ENCODE measurements at places on chromosomes 13 and 19. TPM values are rescaled to one million over a fixed set of nuclear protein-coding genes. Genes with fewer than 3 reads are reported as not detected.
A peak's percentile ranks its signal among the peaks of the same experiment; 100 is the strongest.

Gene C19orf38
- total RNA-seq: 0.62 TPM

Gene SCN1B
- 3.9 TPM for total RNA-seq

GRCh38 chr19:8566855-8567254, 10.4 kb downstream of the MYO1F start:
- no peak for DNase-seq

Gene FEM1A
- 13.9 TPM for total RNA-seq

DNA sequence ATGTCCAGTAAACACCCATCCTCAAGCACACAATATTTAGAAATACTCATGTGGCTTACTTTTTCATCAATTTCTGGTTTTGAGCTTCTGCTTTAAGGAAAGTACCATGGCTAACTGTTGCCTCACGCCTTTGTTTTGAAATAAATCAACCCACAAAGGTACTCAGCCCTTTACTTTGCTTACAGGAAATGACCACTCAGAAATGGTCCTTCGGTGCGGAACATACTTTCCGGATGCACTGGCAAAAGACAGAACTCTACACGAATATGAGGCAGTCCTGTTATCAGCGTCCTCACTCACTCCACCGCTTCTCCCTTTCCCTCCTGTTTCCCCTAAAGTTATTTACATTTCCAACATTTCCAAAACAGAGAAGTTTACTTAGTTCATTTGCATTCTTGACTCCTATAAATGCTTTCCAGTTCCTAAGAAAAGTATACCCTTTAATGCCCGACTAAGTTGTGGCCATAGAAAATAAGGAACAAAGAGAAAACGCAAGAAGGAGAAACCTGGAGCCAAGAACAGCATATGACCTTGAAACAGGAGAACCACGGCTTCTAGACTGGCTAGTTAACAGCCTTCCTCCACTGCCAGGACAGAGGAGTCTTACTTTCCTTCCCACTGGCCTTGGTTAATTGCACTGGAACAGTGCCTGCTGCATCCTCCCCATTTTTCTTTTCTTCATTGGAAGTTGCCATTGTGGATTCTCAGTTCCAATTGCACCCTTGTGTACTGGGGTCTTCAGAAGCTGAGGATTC, 10.6 kb downstream of the FPR2 start:
- DNase-seq: no peak

DNA sequence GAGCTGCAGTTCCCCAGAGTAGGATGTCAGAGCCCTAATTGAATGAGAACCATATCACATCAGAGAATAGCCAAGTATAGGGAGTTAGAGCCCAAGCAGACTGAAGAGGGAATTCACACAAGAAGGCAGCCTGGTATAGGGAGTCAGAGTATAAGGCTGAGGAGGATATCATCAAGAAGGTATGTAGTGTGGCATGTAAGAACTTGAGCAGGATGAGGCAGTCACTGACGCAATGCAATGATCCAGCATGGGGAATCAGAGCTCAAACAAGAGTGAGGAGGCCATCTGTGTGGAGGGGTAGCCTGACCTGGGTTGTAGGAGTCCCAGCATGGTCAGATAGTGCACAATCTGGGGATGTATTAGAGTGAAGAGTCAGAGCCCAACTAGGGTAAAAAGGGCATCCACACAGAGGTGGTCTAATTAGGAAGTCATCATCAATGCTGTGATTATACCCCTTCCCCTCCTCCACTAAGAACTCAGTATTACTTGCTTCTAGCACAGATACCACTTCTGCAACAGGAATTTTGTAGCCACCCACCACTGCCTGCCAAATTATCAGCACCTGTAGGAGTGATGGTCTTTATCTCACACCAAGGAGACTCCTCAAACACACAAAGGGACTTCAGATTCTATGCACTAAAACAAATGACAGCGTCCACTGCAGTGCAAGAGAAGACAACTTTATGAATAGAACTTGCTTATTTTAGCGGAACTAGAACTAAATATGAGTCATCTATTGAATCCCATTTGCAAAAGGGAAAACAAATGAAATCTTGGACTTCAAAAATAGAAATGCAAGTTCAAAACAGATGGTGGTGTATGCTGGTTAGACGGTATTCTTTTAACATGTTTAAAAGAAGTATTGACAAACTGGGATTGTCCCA, 107.2 kb downstream of the FNDC3A start:
- DNase-seq: no peak

DNA sequence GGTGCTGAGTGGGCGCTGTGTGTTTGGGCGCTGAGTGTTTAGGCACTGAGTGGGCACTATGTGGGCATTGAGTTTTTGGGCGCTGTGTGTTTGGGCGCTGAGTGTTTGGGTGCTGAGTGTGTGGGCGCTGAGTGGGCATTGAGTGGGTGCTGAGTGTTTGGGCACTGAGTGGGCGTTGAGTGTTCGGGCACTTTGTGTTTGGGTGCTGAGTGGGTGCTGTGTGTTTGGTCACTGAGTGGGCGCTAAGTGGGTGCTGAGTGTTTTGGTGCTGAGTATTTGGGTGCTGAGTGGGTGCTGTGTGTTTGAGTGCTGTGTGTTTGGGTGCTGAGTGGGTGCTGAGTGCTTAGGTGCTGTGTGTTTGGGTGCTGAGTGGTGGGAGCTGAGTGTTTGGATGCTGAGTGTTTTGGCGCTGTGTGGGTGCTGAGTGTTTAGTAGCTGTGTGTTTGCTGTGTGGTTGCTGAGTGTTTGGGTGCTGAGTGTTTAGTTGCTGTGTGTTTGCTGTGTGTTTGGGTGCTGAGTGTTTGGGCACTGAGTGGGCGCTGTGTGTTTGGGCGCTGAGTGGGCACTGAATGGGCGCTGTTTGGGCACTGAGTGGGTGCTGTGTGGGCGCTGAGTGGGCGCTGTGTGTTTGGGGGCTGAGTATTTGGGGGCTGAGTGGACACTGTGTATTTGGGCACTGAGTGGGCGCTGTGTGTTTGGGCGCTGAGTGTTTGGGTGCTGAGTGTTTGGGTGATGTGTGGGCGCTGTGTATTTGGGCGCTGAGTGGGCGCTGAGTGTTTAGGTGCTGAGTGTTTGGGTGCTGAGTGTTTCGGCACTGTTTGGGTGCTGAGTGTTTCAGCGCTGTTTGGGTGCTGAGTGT, 47.2 kb upstream of the F7 start:
- no peak for DNase-seq

GRCh38 chr19:48842789-48843162, 6.5 kb upstream of the HSD17B14 start:
- DNase-seq: peak; percentile 82

- DNase-seq: no peak
These were observed 25.4 kb upstream of the ABCC4 start for GRCh38 chr13:95326695-95327094.

DNA sequence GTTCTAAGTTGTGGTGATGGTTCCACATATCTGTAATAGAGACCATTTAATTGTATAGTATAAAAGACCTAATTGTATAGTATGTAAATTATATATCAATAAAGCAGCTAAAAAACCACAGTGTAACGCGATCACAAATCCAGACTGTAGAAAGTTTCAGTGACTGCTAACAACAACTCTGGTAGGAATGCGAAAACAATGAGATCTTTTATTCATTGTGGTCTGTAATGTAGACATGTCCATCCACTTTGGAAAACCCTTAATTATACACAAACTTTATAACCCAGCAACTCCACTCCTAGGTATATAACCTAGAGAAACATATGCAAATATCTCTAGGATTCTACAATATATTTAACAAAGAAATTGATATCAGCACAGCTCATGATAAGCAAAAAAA, 549.5 kb downstream of the SLITRK1 start:
- DNase-seq: no peak

GRCh38 chr13:98813993-98814392, 61.5 kb upstream of the SLC15A1 start:
- no peak for DNase-seq

DNA sequence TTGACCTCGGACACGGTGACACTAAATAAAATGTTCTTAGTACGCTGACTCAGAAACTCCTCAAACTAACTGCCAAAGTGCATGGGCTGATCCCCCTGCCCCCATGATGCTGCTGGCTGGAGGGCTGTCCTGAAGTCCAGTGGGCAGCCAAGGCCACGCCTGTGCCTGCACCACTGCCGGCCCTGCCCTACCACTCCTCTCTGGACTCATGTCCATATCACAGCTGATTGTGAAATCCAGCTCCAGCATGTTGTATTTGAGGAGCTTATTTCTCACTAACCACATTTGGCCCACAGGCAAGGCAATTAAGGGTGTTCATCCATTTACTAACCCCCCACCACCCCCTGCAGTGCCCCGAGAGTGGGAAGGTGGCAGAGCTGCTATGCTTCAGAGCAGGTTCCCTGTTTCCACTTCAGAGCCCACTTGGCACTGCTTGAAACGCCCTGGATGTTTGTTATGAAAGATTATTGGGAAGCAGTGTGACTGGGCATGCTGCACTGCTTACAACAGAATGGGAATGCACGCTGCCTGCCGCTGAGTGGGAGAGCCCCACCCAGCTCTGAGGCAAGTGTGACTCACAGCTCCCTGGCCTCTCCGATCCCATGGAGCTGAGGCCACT, 114.0 kb downstream of the UQCRFS1 start:
- DNase-seq: no peak

Gene DAND5
- 0.07 TPM for total RNA-seq

DNA sequence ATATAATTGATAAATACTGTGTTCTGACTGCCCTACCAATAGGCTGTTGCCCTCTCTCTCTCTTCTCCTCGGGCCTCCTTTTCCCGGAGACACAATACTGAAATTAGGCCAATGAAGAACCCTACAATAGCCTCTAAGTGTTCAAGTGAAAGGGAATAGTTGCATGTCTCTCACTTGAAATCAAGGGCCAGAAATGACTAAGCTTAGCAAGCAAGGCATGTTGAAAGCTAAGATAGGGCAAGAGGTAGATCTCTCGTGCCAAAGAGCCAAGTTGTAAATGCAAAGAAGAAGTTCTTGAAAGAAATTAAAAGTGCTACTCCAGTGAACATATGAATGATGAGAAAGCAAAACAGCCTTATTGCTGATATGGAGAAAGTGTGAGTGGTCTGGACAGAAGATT, 13.3 kb downstream of the KATNAL1 start:
- DNase-seq: no peak

DNA sequence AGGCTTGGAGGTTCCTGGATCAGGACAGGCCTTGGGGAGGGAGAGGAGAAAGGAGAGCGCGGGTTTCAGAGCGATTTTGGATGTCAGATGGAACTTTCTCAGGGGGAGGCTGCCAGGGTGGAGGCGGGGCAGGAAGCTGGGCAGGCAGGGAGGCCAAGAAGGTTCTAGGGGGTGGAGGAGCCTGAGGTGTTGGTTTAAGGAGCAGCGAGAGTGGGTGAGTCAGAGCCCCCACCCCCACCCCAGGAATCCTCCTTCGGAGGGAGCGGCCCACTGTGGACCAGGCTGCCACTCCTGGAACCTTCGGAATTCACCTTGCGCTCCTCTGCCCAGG, 15.9 kb upstream of the NOP53 start:
- DNase-seq: peak; percentile 33

- no peak for DNase-seq
These were observed 14.6 kb downstream of the ZNF442 start for GRCh38 chr19:12350890-12351197.

DNA sequence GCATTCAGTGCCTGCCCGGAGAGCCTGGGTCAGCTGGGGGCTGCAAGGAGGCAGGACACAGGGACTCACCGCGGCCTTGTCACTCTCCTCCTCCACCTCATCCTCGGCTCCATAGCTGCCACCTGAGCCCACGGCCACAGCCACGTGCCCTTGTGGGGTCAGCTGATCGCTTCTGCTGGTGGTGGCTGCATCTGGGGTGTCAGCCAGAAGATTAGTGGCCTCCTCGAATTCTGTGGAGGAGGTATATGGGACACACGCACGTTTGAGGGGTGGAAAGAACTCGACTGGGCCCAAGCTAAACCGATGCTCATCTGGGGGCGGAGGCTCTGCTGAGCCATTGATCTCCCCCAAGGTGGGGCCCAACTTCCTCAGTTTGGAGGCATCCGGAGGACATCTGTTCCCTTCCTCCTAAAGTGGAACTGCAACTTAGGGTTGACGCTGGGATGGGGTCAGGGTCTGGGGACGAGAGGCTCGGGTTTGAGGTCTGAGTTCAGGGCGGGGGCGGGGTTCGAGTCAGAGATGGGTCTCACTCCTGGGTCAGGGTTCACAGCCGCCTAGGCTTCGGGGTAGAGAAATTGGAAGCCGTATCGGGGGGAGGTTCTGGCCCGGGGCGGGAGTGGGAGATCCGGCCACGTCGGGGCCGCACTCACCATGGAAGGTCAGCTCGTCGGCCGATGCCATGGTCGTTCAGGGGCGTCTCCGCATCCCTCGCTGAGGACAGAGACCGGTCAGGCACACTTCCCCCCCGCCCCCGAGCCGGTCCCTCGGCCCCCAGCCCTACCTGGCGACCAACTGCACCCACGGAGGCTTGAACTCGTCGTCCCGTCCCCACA, 493 bp downstream of the YIPF2 start:
- DNase-seq: no peak

- no peak for DNase-seq
These were observed 85.2 kb upstream of the SPATA13 start for GRCh38 chr13:24075137-24075975.

- no peak for DNase-seq
These were observed 45.2 kb downstream of the SCEL start for GRCh38 chr13:77580748-77581147.

Gene ZMYM5
- 17.7 TPM for total RNA-seq

GRCh38 chr13:68076046-68076445, 845.9 kb upstream of the PCDH9 start:
- DNase-seq: no peak

Gene APOC1
- total RNA-seq: 16.1 TPM

Gene SOHLH2
- 1.1 TPM for total RNA-seq

Gene MEIOSIN
- total RNA-seq: 0.06 TPM

- DNase-seq: no peak
These were observed 454 bp downstream of the BLVRB start for GRCh38 chr19:40465025-40465556.

Gene KLHL1
- not detected for total RNA-seq

DNA sequence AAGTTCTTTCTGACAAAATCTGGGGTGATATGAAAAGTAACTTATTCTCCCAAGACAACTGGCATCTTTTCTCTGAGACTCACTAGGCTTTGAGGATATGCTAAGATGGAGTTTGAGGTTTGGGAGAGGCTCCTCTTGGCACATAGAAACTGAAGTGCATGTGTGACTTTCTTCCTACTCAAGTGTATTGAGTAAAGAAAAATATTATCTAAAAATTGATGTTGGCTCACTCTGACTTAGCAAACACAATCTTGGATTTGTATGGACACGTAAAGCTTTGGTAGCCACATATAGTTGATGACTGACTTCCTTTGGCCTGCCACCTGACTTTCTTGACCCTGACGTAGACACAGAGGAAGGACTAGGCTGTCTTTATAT, 71.1 kb upstream of the KLF12 start:
- DNase-seq: no peak

GRCh38 chr19:8423817-8424223, 10.7 kb downstream of the MARCHF2 start:
- DNase-seq: no peak

Gene ACTN4
- 127 TPM for total RNA-seq

- peak; percentile 81 for DNase-seq
These were observed 10.4 kb downstream of the GJB2 start for GRCh38 chr13:20182231-20182846.

All from neural progenitor cell (in vitro differentiated cells).